ENCODE measurements at places on chromosomes 7 and 10.

GRCh38 chr7:71636329-71636728, 504.4 kb downstream of the GALNT17 start:
- DNase-seq: no peak

DNA sequence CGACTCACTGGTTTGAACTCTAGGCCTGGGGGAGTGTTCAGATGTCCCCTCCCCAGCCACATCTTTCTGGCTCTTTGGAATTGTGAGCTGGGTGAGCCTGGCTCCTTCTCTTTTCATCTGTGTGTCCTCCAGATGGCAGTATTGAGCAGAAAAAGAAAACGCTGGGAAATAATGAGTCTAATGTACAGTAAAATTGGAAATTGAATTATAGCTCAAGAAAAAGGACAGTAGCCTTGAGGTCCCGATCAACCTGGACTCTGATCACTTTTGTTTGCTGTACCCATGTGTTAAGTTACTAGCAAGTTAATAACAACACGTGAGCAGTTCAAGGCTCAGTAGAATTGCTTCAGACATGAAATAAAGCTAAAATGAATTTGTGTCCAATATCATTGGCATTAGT, 77.9 kb downstream of the SNX10 start:
- DNase-seq: peak; percentile 44

DNA sequence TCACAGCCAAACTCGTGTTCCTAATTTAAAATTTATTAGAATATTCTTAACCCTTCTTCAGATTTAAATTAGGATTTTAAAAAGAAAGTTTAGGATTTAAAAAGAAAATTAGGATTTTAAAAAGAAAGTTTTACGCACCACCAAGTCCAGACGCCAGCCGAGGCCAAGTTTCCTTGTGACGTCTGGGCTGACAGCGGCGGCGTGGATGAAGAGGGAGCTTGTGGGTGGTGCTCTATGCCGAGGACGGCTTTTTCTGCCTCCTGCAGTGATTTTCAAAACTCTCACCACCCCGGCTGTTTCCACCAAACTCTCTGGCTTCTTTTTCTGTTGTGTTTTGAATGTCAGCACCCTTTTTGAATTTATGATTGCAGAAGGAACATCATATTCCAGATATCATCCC, 252.9 kb downstream of the DNAJB6 start:
- no peak for DNase-seq

GRCh38 chr7:49631071-49631815, 142.2 kb upstream of the VWC2 start:
- no peak for DNase-seq

DNA sequence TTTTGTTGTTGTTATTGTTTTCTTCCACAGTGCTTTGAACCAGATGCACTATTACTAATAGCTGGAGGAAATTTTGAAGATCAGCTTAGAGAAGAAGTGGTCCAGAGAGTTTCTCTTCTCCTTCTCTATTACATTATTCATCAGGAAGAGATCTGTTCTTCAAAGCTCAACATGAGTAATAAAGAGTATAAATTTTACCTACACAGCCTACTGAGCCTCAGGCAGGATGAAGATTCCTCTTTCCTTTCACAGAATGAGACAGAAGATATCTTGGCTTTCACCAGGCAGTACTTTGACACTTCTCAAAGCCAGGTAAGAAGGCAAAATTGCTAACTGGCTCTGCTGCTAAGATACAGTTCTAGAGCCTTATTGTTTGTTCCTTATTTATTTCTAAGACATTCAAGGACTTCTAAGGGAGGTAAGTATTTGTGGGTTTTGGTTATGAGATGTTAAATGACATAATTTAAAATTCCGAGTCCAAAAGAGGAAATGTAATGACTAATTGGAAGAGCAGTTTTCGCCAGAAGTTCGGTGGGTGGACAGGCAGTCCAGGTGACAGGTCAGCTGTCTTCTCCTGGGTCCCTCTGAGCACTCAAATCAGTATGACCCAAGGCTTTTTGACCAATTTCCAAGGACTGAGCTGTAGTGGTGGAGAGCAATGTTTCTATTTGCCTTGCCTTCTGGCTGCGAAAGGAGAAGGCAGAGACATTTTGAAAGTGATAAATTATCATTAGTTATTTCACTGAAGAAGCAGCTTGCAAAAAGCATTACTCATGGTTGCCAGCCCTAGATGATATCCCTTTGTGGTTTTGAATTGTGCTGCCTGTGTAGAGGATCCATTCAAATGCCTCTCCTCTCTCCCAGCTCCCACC, 10.1 kb downstream of the SLC39A12 start:
- DNase-seq: peak; percentile 72

GRCh38 chr10:131089861-131090260, 221.7 kb downstream of the TCERG1L start:
- DNase-seq: no peak

DNA sequence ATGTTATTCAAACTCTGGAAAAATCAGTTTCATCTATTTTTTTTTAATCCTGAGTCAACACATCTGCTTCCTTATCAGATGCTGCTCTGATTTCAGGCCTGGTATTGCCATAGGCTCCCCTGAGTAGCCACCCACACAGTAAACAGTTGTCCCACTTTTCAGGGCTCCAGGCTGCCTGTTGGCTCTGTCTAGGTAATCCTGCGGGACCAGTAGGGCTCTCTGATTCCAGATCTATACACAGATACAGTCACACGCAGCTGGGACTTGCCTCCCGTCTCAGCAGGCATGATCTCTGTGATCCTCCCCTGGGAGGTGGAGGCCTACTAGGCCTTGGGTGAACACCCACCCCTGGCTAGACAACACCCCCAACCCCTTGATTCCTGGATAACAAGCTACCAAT, 206.1 kb downstream of the CREB5 start:
- no peak for DNase-seq

GRCh38 chr7:76133164-76133775, 68.4 kb upstream of the SRRM3 start:
- no peak for DNase-seq

GRCh38 chr7:92917230-92917629, 80.9 kb upstream of the CDK6 start:
- no peak for DNase-seq

DNA sequence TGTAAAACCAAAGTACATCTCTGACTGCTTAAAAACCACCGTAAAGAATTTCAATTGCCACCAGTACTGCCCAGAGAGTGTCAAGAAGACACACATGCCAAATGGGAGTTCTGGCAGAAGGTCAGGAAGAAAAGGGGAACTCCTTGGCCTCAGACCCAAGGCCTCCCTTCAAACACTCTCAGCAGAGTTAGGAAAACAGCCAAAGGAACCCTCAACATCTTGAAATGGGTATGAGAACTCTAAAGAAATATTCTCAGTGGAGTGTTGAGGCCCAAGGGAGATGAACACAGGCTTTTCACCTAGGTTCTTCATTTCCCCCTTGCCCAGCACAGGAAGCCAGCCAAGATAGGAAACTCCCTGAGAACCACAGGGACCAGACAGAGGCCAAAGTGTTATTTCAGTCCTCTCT, 96.1 kb upstream of the ASAH2 start:
- DNase-seq: no peak

DNA sequence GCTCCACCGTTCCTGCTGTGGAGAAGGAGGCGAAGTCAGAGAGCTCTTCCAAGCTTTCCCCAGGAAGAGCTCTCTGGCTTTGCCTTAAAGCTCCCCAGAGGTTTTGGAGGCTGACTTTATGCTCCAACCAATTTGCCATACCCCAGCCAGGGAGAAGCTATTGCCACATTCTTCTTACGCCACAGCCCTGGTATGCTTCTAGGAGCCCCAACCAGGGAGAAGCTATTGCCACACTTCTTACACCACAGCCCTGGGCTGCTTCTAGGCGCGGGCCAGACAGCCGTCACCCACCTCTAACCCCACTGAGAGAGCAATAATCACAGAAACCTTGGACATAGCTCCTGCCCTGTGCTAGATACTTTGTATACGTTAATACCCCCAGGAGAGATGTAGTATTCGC, 951 bp downstream of the ELOVL3 start:
- DNase-seq: peak; percentile 83

DNA sequence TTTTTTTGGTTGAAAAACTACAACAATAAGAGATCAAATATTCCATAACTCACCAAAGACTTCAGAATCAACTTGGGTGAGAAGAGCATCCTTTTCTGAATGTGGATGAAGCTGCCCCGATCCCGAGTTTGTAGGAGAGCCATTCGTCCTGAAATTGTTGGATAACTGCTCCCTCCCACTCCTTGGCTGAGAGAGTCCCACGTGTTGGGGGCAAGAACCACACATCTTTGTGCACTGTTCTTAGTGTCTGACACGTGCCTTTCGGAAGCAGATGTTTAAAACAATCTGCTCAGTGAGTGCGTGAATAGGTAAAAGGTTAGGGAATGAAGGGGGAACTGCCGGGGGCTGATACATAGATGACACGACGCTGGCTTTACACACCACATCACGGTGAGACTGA, 575.7 kb downstream of the PTPRN2 start:
- DNase-seq: no peak

GRCh38 chr10:102593074-102593803, 51.0 kb upstream of the TRIM8 start:
- DNase-seq: no peak

DNA sequence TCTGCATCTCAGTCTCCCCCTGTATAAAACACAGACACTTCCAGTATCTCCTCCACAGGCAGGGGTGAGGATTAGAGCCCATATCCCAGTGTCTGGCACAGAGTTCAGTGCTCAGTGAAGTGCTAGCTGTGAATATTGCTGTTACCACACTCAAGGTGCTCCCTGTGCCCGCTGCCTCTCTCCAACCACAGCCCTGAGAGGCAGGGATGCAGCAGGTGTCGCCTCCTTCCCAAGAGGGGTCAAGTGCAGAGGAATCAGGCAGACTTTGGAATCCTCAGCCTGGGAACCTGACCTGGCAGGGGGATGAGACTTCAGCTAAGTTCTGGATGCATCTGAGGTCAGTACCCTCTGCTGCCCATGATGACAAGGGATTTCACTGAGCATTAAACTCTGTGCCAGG, 163.1 kb downstream of the GFRA1 start:
- no peak for DNase-seq

GRCh38 chr10:43078986-43079273, 2.1 kb downstream of the RET start:
- DNase-seq: no peak

GRCh38 chr10:21297603-21298383, 227.7 kb downstream of the SKIDA1 start:
- DNase-seq: no peak

- DNase-seq: no peak
Observed at GRCh38 chr7:157587805-157588560, 251.2 kb downstream of the DNAJB6 start.

DNA sequence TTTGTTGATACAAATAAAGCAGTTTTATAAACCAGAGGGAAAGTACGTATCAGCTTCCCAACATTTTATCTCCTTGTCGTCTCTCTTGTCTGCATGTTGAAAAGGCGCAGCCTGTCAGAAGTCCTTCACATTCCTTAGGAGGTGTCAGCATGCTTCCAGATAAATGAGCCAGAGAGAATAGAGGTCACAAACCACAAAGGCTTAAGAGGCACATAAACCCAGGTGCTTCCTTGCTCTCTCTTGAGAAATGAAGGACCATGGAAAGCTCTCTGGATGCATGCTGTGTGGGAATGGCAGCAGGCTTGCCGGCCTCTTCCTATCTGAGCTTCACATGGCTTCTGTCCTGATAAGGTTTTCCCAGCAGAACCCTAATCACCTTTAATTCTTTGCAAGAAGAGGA, 448.5 kb downstream of the XPNPEP1 start:
- no peak for DNase-seq

GRCh38 chr10:114749510-114749909, 72.1 kb upstream of the FHIP2A start:
- no peak for DNase-seq

DNA sequence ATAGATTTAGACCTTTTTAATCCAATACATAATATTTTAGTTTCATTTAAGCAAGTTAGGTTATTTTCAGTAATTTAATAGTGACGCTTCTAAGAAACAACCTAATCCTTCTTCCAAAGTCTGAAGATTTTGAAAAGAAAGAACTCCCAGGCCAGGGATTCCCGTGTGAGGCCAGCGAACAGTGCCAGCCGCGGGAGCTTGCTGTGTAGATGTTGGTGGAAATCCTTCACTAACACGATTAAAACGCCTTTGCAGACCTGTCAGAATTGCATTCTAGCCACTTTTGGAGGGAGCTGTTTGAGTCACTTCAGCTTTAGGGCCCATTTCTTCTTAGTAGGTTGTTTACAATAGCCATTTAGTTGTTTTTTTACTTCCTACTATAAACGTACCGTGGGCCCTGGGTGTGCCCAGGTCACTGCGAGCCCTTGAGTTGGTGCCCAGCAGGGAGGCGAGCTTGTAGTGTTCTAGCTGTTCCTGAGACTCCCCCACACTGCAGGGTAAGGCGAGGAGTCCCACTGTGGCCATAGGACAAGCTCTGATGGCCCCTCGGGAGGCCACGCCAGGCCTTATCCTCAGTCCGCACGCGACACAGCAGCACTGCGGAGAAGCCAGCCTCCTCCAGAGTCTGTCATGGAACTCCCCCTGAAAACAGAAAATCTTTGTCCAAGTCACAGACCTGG, 32.3 kb downstream of the PPP2R2D start:
- no peak for DNase-seq

- no peak for DNase-seq
Observed at GRCh38 chr10:30439931-30440330, 5.9 kb downstream of the MAP3K8 start.

DNA sequence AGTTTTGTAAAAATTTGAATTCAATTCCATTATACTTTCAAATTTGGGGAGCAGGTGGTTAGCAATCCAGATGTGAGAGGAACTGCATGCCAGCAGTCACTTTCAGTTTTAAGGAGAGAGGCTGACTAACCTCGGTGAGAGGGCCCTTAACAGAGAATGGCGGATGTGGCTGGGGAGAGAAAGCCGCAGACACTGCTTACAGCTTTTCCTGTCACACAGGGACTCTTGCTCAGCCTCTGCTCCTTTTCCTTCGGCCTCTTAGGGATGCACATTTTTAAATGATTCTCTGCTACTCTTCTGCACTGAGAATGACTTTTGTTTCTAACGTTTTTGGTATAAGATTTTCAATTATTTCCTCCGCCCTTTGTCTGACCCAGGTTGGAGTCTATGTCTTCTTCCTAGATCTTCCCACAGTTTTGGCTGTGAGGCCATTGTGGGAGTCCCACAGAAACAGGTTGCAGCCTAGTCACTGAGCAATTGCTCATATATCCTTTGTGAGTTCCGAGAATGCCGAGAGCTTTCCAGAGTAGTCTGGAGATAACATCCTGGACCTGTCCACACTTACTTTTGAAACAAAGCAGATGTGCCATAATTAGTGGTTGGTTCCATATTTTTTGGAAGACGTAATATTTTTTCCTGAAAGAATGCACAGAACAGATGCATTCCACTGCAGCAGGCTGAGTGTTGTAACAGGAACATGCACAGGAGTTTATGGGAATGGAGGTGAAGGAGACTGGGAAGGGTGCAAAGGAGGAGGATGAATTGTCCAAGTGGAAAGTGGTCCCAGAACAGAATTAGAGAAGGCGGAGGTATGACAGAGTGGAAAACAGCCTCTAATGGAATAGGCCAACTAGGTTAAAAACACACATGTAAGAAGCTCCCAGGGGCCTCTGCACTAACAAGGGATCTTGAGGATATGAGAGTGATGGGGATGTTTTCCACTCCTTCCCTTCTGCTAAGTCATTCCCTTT, 168.0 kb upstream of the ZNF32 start:
- no peak for DNase-seq

- peak; percentile 96 for DNase-seq
Observed at GRCh38 chr7:99562832-99563231, 4.4 kb downstream of the ZNF655 start.

GRCh38 chr10:4784667-4785333, 41.2 kb upstream of the AKR1E2 start:
- DNase-seq: no peak

GRCh38 chr10:45398595-45398994, 24.6 kb downstream of the ALOX5 start:
- DNase-seq: no peak

- DNase-seq: no peak
Observed at GRCh38 chr10:43868952-43869351, 220.3 kb upstream of the ZNF32 start.

GRCh38 chr10:112985690-112986543, 35.9 kb downstream of the TCF7L2 start:
- no peak for DNase-seq

Measured in NCI-H226 (cell line).